ENCODE measurements at places on chromosomes 2 and 18. TPM values are rescaled to one million over a fixed set of nuclear protein-coding genes. Genes with fewer than 3 reads are reported as not detected.

CXCR1 gene
- not detected for total RNA-seq

DNA sequence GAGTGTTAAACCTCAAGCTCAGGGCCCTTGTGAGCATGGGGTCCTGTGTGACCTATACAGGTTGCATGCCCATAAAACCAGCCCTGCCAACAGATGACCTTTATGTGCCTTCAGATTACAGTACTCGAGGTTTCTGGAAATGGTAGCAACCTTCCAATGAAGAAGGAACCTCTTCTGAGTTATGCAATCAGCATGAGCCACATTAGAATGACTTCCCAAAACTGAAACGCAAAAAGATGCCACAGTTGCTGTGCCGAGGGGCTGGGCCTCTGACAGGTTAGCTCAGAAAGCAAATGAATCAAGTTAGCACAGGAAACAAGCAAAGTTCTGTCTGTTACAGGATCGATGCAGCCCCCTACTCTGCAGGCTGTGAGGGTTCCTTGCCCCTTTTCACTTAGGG is 37.7 kb downstream of the TGFA start:
- no peaks in the 10 kb centered on the region for H3K27me3 ChIP-seq
- H3K4me1 ChIP-seq, result peaks cover 19% of the 10 kb centered on the region
- no peak overlapping the region for H3K27ac ChIP-seq
- H3K4me3 ChIP-seq, result peak overlapping the region; percentile 3

OXER1 gene
- total RNA-seq, result not detected

- no peaks in the 10 kb centered on the region for H3K4me1 ChIP-seq
- no peaks in the 10 kb centered on the region for H3K27me3 ChIP-seq
- no peak overlapping the region for H3K27ac ChIP-seq
- H3K36me3 ChIP-seq, result no peaks in the 10 kb centered on the region
- no peak overlapping the region for H3K4me3 ChIP-seq
- DNase-seq, result no peak
These were observed 31.8 kb downstream of the GRB14 start for GRCh38 chr2:164589522-164589921.

DNA sequence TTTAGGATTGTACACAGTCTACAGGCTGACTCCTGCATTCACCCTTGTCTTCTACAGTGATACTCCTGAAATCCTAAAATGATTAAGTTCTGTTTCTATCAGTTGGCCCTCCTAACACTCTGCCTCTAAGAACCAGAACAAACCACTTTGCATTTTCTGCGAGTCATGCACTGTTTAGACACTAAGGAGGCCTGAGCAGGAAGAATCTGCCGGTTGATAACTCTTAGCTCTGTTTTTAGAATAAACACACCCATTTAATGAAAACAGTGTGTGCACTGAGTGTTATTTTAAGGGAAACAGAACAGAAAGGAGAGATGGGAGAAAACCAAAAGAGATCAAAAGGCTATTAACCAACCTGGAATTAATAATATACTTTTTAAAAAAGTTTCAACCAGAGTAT is 22.9 kb upstream of the SSB start:
- no peaks in the 10 kb centered on the region for H3K36me3 ChIP-seq
- no peak overlapping the region for H3K27ac ChIP-seq
- no peaks in the 10 kb centered on the region for H3K27me3 ChIP-seq
- DNase-seq, result no peak

DNA sequence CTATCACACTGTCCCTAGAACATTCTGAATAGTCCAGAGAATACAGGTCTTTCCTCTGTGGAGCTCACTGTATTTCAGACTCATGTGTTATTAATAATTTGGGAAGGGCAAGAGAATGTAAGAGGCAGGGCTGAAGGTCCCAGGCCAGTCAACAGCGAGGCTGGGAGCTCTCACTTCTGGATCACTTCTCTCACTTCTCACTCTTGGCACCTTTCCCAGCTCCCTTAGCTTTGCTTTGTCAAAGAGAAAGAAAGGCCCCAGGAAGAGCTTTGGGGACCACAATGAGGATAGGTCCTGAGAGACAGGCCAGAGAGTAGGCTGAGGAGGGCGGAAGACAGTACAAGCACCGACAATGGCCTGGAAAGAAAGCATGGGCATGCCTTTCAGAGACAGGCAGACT is 11.2 kb downstream of the EFR3B start:
- no peaks in the 10 kb centered on the region for H3K36me3 ChIP-seq
- no peak for DNase-seq
- H3K4me3 ChIP-seq, result no peak overlapping the region
- no peak overlapping the region for H3K27ac ChIP-seq

- DNase-seq, result no peak
- H3K4me1 ChIP-seq, result 0 out of 2 replicates have a peak, but pooled peaks cover 2% of the 10 kb centered on the region
- H3K27me3 ChIP-seq, result no peaks in the 10 kb centered on the region
- no peaks in the 10 kb centered on the region for H3K36me3 ChIP-seq
- H3K4me3 ChIP-seq, result no peak overlapping the region
These were observed 123.5 kb upstream of the PELI1 start for GRCh38 chr2:64267699-64268098.

DNA sequence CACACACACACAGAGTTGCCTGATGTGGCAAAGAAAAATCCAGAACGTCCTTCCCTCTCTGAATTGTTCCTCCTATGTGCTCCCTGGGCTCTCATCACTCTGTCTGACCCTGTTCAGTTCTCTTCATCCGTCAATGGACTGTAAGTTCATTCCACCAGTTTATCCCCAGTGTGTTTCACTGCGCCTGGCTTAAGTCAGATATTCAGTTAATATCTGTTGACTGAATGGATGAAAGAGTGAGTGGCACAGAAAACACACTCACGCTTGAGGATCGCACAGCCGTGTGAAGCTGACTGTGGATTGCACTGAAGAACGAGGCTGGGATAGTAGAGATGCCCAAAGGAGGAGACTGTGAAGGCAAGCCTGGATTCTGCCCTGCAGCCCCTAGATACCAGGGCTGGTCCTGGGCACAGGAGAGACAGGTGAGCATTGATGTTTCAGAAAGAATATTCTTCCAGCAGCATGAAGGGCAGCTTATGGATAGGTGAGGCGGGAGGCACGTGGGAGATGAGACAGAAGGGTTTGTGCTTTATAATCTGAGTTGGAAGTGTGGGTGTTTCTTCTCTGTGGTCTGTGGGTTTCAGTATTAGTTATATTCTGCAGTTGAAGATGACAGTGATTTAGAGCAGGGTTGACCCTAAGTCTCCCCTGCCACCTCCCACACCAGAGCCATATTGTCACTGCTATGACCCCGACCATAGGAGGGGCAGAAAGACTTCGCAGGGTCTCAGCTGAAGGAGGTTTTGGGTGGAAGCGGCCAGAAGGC is 129.9 kb downstream of the SOCS6 start:
- H3K27ac ChIP-seq, result no peak overlapping the region
- no peaks in the 10 kb centered on the region for H3K27me3 ChIP-seq
- H3K4me1 ChIP-seq, result peaks cover 7% of the 10 kb centered on the region
- no peaks in the 10 kb centered on the region for H3K36me3 ChIP-seq

DNA sequence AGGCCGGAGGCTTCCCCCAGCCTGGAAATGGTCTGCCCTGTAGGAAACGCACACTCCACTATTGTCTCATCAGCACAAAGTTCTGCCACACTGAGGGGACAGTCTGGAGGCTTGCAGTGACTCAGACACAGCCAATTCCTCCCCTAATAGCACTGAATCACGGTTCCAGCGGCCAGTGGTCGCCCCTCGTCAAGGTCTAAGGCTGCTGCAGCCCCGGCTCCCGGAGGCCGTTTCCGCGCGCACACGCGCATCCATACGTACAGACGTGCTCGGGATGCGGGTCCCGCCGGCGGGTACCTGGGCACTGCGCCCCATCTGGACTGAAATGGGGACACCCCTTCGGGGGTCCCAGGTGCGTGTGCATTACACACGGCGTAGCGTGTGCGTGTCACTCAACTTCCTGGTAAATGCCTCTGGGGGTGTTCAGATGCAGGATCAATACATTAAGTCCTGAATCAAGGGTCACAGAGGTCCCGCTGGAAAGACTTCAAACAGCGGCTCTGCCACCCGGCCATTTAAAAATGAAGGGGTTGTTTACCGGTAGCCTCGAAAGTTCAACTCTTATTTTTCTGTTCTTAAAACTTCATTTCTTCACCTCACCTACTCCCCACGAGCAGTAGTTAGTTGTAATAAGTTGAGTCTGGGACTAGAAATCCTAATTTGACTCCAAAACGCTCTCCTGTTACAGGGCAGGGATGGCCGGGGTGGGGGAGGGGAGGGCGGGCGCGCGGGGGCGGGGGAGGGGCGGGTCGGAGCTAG is 572 bp upstream of the ZNF516 start:
- H3K36me3 ChIP-seq, result no peaks in the 10 kb centered on the region
- DNase-seq, result peak; percentile 86

GRCh38 chr2:108943751-108944150 is 45.3 kb downstream of the EDAR start:
- no peaks in the 10 kb centered on the region for H3K36me3 ChIP-seq
- no peak overlapping the region for H3K27ac ChIP-seq
- DNase-seq, result no peak
- H3K27me3 ChIP-seq, result no peaks in the 10 kb centered on the region
- H3K4me1 ChIP-seq, result no peaks in the 10 kb centered on the region
- no peak overlapping the region for H3K4me3 ChIP-seq

DNA sequence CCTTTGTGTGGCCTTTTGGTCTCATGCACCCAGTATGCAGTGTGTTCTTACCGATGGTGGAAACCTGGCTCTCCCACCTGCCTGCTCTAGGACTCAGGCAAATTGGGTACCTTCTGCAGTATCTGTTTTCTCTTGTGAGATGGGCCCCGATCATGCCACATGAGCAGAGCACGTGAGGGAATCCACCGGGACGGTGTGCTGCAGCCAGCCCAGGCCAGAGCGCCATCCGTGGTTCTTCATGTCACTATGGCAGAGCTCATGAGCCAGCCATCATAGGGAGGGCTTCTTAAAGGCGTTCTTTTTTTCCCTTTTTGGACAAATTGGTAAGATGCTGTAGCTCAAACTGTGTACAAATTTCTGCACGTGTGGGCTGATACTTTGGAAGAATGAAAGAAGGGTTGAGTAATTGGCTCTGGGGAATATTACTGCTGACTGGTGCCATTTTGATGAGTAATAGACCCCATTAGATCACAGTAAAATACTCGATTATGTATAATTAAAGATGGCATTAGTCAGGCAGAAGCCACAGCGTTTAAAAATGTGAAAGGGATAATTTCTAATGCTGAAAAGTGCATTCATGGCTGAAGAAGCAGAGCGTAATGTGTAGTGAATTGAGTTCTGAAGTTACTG is 19.2 kb downstream of the SH3RF3 start:
- no peak overlapping the region for H3K4me3 ChIP-seq
- no peaks in the 10 kb centered on the region for H3K36me3 ChIP-seq
- DNase-seq, result peak; percentile 60
- H3K4me1 ChIP-seq, result peaks cover 70% of the 10 kb centered on the region
- H3K27ac ChIP-seq, result peak overlapping the region; percentile 80

DNA sequence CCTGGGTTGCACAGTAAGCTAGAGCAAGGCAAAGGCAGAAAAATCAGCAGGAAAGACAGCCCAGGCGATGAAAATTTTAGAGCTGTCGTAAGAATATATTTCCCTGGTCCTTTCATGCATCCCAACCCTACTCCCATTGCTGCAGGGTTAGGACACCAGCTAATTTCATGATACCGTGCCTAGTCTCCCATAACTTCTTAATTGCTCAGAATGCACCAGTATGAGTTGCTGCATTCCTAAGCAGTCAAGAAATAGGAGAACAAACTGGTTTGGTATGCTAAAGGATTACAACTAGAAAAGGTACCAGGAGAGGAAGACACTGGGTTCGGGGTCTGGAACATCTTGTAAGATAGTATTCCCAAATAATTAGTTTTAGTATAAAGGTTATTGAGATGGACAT is 269.4 kb upstream of the NRXN1 start:
- DNase-seq, result no peak
- H3K36me3 ChIP-seq, result no peaks in the 10 kb centered on the region
- H3K27ac ChIP-seq, result no peak overlapping the region
- no peak overlapping the region for H3K4me3 ChIP-seq
- no peaks in the 10 kb centered on the region for H3K27me3 ChIP-seq

CLEC4F gene
- not detected for total RNA-seq

GRCh38 chr2:218957671-218958070 is 1.8 kb upstream of the CDK5R2 start:
- peaks cover 11% of the 10 kb centered on the region for H3K4me1 ChIP-seq
- no peak for DNase-seq
- H3K36me3 ChIP-seq, result no peaks in the 10 kb centered on the region
- H3K27me3 ChIP-seq, result no peaks in the 10 kb centered on the region

DNA sequence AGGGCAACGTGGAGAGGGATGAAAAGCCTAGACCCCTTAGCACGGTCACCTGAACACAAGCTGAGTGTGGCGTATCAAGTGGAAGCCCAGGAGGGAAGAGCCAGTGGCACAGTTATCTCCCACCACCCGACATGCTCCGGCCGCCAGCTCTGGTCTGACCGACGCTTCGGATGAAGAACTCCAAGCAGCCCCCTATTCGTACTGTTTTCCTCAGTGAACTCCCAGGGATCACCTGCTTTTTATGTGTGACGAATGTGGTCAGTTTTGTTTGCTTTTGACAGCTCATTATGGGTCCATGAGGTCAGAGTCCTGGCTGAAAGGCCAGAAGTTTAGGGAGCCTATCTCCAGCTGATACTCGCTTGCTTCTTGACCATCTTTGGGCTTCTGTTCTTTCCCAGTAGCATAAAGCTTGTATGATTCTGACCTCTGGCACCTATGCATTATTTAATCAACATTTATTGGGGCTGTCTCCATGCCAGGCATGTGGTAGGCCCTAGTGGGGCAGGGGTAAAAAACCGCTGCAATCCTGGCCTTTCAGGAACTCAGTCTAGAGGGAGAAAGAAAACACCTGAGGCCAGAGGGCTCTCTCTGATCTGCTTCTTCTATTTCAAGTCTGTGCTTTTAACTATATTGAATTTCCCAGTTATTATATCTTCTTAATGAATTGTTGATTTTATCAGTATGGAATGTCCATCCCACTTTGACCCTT is 33.0 kb upstream of the MRPL33 start:
- H3K4me3 ChIP-seq, result no peak overlapping the region
- no peaks in the 10 kb centered on the region for H3K27me3 ChIP-seq
- H3K4me1 ChIP-seq, result peaks cover 3% of the 10 kb centered on the region

SULT1C4 gene
- not detected for total RNA-seq

DNA sequence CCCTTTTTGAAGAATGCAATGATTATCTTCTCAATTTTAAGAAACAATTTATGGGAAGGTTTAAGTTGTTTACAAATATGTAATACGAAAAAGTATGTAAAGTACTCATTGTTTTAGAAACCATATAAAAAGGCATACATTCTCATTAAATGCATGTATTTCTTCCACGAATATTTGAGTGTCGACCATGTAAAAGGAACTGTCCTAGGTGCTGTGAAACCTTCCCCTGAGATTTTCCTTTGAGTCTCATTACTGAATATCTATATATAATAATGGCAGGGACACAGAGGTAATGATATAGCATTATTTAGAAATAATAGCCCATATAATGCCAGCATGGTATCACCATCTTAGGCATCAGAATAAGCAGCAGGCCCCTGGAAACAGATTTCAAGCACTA is 239.3 kb downstream of the ERBB4 start:
- H3K27ac ChIP-seq, result no peak overlapping the region
- DNase-seq, result no peak
- H3K4me1 ChIP-seq, result no peaks in the 10 kb centered on the region
- H3K4me3 ChIP-seq, result no peak overlapping the region
- H3K36me3 ChIP-seq, result no peaks in the 10 kb centered on the region
